ENCODE measurements at places on chromosomes 2 and 18.

GRCh38 chr2:115650827-115651226 is 1208.4 kb downstream of the DPP10 start:
- no peak for DNase-seq

- DNase-seq, result no peak
These were observed 46.5 kb downstream of the TET3 start for GRCh38 chr2:74031221-74031620.

DNA sequence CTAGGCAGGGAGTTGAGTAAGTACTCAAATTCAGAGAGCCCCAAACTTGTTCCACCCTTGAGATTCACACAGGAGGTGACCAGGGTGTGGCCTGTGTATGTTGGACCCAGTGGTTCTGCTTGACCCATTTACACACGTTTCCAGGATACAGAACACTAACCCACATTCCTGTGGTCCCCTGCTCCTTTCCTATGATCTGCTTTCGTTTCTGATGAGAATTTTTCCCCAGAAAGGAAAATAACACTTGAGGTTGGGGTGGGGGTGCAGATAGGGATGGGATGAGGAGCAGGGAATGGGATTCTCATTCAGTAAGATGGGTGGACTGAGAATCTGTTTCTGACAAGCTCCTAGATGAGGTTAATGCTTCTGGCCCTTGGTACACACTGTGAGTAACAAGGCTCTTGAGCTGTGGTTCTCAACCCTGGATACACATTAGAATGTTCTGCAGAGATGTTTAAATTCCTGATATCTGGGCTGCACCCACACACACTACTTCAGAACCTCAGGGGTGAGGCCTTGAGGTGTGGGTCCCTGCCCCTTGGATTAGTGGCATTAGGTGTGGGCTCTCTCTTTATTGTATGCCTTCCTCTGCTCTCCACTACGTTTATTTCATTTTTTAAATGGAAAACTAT is 58.4 kb downstream of the TPGS2 start:
- no peak for DNase-seq

DNA sequence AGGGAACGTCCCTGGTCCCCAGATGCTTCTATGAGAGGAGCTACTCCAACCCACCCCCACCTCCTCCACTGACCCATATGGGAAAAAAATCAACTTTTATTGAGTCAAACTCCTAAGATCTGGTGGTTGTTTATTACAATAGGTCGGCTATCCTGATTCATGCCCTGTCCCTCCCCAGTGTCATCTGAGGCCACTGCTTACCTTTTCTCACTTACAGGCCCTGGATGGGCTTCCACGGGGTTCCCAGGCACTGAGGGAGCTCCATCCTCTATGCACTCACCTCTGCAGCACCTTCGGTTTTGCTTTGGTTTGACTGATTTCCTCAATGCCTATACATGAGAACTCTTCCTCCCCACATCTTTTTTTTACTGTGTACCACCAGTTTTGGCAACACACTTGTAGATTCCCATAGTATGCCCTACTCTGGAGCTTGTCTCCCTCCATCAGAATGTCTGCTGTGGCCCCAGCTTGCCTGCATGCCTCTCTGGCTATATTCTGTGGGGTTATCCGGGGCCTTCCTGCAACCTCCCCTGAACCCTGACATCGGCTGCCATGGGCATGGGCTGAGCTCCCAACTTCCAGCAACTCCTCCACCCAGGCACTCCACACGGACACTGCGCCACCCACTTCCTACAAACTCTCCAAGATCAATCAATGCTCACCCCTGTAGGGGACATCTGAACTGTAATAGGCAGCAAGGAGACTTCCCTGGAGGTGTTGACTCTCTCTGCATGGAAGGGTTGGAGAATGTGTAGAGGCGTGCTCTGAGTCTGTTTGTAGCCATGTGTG is 236.1 kb downstream of the VAPA start:
- DNase-seq, result no peak

DNA sequence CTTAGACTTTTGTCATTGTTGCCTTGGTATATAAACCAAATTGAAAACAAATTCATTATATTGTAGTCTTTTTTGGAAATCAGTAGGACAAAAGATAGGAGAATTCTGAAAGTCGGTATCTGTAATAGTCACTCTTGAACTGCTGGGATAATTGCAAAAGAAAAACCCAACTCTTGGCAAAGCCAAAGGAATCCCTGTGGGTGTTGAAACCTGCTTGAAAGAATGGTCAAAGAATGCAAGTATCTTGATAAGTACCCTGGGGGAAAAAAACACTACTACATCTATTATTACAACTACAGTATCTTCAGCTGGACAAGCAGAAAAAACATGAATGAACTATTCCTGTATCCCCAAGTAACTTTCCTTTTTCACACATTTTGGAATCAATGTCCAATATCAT is 7.3 kb upstream of the FAM237A start:
- no peak for DNase-seq

DNA sequence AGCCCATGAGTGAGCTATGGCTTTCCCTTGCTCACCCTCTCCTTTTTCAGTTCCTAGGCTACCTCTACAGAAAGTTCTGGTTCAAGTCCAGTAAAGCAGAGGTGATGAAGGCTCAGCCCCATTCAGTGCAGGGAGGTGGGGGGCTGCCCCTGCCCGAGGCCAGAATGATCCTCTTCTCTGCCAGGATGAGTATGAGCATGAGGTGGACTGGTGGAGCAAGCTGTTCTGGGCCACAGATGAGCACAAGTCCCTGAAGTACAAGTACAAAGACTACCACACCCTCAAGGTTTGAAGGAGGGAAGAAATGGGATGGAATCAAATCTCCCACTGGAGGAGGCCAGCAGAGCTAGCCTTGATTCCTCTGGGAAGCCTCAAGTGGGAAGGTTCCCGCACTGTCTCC is 42.4 kb downstream of the LMAN2L start:
- no peak for DNase-seq

DNA sequence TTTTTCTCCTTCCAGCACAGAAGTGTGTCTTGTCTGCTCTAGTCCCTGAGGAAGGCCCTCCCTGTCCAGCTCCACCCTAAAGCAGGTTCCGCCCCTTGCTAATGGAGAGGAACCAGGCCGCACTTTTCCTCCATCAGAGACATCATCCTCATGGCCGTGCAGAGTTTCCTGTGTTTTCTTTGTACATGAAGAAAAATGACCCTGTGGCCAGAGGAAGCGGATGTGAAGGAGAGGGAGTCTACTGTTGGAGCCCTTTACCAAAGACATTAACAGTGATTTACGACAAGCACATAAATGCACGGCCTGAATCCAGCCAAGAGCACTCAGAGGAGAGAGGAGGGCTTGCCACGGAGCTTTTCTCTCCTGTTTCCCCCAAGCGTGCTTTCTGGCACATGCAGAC is 109.5 kb downstream of the RNF144A start:
- no peak for DNase-seq

GRCh38 chr2:191617575-191617974 is 60.4 kb upstream of the NABP1 start:
- DNase-seq, result no peak
